ENCODE measurements at places on chromosomes 16 and 17.

- DNase-seq: no peak
These were observed 39.5 kb downstream of the DYNLRB2 start for GRCh38 chr16:80580109-80580832.

- no peak for DNase-seq
These were observed 13.2 kb upstream of the NAGLU start for GRCh38 chr17:42522798-42523278.

- DNase-seq: no peak
These were observed 47.6 kb downstream of the IL21R start for GRCh38 chr16:27449434-27450195.

DNA sequence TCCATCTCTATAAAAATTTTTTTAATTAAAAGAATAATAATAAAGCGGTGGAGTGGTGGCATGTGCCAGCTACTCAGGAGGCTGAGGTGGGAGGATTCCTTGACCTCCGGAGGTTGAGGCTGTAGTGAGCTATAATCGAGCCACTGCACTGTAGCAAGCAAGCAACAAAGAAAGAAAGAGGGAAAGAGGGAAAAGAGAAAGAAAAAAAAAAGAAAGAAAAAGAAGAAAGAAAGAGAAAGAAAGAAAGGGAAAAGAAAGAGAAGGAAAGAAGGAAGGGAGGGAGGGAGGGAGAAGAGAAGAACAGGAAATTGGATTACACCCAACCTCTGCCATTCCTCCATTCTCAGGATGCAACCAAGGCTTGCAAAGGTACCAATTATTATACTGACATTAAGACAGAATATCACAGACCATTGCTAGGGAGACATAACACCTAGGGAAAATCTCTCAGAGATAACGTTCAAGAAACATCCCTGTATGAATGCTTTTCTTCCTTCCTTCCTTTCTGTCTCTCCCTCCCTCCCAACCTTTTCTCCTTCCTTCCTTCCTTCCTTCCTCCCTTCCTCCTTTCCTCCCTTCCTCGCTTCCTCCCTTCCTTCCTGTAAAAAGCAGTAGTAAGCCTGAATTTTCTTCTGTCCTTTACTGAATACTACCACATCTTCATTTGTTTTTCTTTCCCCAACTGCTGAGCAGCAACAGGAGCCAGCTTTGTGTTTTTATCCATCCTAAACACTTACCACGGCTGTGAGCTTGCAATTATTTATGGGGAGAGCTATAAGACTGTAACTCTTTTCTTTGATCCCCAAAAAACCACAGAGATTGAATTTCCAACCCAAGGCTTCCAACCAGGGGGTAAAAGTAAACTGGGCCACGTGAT is 1.8 kb upstream of the LITAF start:
- no peak for DNase-seq

GRCh38 chr16:19502395-19503131 is 19.3 kb downstream of the GDE1 start:
- DNase-seq: peak; percentile 88

GRCh38 chr17:47701608-47702007 is 7.6 kb downstream of the TBKBP1 start:
- DNase-seq: no peak

DNA sequence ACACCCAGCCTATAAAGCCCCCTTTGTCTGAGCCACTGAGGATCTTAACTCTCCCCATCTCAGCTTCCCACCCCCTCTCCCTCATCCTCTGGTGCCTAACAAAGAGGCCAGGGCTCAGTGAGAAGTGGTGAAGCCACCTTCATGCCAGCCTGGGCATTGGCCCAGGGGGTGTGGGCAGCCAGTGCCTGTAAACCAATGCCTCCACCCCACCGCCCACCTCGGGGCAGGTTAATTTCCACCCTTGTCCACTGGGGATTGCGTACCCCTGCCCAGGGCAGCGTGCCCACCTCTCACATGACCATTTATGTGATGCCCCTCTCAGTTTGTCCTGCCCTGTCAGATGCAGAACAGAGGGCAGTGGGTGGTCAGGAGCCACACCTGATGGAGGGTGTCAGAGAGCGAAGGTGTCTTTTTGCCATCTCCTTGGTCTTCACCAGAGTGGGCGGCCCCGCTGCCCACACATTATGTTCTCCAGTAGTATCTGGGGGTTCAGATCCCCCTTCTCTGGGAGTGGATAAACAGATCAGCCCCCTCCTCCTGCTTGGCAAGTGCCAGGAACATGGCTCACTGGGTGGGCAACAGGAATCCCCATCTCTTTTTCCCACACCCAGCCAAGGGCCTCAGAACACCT is 10.1 kb upstream of the ARHGAP23 start:
- no peak for DNase-seq

GRCh38 chr16:10262377-10263132 is 80.3 kb upstream of the GRIN2A start:
- no peak for DNase-seq

GRCh38 chr17:40417258-40417608 is 463 bp downstream of the TOP2A start:
- peak; percentile 46 for DNase-seq

- DNase-seq: no peak
These were observed 17.3 kb downstream of the BANP start for GRCh38 chr16:87968541-87968940.

DNA sequence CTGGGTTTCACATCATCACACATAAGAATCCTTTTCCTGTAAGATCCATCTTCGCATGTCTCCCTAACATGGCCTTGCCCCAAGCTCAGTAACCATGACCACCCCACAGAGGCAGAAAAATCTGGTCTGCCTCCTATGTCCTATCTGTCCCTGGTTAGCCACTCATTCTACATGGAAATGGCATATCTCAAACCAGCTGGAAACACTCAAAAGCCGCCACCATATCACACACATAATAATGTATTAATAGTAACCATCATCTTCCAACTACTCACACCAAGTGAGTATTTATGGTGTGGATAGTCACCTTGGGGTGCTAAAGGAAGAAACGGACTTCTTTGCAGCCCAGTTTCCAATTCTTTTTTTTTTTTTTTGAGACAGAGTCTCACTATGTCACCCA is 11.4 kb downstream of the FAM117A start:
- no peak for DNase-seq

DNA sequence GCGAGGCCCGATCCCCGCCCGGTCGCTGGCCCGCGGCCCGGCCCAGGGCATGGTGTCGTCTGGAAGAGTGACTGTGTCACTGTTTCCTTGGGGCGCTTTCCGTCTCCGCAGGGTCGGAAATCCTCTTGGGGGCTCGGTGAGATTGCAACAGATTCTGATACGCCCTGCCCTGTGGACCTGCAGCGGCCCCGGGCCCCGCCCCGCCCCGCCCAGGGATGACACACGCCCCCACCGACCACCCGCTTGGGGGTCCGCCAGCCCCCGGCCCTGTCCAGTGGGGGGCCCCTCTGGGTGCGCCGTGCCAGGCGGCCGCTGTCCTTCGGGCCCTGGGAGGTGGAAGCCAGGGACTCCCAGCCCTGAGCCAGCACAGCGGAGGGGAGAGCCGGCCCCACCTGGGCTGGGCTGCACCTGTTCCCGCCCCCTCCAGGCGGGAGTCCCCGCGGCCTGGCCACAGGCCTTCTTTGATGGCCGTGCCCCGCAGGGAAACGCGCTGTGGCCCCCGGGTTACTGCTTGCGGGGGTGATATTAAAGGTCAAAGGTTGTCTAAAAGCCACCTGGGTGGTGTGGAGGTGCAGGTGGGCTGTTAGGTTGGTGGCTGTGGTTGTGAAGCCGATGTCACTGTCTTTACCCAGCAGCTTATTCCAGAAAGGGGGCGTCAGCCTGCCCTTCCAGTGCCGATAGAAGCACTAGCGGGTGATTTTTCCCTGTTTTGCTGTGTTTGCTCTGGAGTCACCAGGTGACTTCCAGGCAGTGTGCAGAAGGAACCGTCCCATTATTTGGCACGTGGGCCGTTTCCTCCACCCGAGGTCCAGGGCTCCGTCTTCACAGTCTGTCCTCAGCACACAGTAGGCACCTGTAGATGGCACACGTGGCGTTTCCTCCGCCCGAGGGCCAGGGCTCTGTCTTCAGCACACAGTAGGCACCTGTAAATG is 752 bp downstream of the TBC1D24 start:
- peak; percentile 38 for DNase-seq

GRCh38 chr17:50618941-50619340 is 15.7 kb upstream of the ABCC3 start:
- DNase-seq: no peak

DNA sequence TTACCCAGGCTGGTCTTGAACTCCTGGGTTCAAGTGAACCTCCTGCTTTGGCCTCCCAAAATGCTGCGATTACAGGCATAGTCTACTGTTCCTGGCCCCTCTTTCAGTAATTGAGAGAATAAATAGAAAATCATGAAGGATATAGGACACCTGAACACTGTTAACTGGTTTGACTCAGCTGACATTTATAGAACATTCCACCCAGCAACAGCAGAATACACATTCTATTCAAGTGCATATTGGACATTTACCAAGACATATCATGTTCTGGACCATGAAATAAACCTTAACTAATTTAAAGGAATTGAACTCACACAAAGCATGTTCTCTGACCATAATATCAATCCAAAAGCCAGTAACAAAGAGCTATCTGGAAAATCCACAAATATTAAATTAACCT is 19.8 kb upstream of the BAIAP2 start:
- DNase-seq: no peak

GRCh38 chr16:10100829-10101228 is 81.4 kb downstream of the GRIN2A start:
- DNase-seq: no peak

DNA sequence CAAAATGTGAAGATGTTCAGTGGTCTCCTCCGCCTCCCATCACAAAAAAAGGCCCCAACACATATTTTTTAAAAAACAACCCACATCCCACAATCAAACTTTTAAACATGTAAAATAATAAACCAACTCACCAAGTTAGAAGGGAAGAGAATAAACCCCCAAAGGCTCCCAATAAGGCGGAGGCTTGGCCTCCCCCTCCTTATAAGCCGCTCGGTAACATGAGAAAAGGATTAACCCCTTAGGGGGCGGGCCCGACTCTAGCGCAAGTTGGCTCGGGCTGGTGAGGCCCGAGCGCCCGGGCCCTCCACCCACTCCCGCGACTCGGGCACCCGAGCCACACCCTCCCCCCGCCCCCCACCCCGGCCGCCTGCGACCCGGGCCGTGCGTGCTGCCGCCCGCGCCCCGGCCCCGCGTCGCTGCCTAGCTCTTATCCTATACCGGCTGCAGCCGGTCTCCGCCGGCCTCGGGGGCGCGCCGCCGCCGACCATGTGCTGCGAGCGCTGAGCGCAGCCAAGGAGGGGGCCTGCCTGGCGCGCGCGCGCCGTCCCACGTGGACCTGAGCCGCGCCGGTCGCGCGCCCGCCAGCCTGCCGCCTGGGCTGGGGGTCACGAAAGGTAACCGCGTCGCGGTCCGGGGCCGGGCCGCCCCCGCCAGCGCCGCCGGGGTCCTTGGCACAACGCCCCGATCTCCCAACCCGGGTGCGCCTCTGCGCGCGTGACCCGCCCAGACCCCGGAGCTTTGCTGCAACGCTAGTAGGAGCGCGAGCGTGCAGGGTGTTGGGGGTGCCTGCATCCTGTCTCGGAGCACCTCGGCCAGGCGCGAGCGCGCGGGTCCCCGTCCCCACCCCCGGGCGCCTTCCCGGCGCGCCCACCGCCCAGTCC is at the start of the genes ARSG and SLC16A6:
TSS of gene ARSG (plus strand) at position 541 of the 881 bp plus-strand sequence. CDS start 15,999 bp downstream, outside the sequence.
TSS of gene SLC16A6 (minus strand) at position 173 of the 881 bp plus-strand sequence. CDS start 12,807 bp downstream, outside the sequence.
- DNase-seq: peak; percentile 44

GRCh38 chr16:90072442-90073105 is 4.6 kb downstream of the PRDM7 start:
- no peak for DNase-seq

GRCh38 chr16:58449768-58450167 is 50.2 kb upstream of the NDRG4 start:
- DNase-seq: peak; percentile 31

GRCh38 chr17:41973408-41973811 is 6.8 kb downstream of the CNP start:
- DNase-seq: no peak

All from hematopoietic multipotent progenitor cell treated with erythropoietin and hydrocortisone succinate and interleukin-3 and kit ligand, for 8 days (in vitro differentiated cells).